CD4-positive, alpha-beta T cell treated with Interferon gamma for 1 hour (primary cell): ENCODE measurements at places on chromosomes 13 and 19.
A peak's percentile ranks its signal among the peaks of the same experiment; 100 is the strongest.

DNA sequence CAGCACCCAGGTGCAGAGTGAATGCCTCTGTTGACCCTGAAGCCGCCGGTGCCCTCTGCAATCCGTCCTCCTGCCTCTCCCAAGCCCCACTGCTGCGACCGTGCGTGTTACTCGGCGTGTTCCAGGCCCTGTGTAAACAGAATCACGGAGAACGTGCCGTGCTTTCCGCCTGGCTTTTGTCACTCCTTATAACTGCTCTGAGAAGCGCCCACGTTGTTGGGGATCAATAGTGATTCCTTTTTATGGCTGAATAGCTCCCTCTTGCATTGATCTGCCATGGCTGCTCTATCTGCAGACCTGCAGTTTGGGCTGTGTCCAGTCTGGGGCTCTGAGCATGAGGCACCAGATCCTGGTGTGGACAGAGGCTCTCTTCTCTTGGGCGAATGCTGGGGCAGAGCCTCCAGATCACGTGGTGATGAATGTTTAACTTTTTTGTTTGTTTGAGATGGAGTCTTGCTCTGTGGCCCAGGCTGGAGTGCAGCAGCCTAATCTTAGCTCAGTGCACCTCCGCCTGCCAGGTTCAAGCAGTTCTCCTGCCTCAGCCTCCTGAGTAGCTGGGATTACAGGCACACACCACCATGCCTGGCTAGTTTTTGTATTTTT lies 15.8 kb downstream of the ADPRHL1 start:
- no peak for DNase-seq

- peak; percentile 6 for DNase-seq
These were observed 7.3 kb upstream of the DGKH start for GRCh38 chr13:42041011-42041683.

DNA sequence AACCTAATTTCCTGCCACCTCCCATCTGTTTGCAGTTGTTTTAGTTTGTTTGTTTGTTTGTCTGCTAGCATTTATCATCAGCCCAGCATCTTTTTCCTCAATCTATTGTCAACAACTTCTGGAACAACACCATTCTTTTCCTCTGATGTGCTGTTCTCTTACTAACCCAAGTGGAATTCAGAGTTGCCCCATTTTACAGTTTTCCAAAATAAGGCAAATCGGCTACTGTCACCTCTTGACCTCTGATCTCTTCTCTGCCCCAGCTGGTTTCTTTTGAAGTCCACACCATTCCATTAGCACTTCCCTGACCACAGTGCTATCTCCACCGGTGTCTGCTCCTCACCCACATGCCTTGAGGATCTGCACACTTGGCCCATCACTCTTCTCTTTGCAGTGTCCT lies 102.4 kb downstream of the EFNB2 start:
- DNase-seq = no peak

DNA sequence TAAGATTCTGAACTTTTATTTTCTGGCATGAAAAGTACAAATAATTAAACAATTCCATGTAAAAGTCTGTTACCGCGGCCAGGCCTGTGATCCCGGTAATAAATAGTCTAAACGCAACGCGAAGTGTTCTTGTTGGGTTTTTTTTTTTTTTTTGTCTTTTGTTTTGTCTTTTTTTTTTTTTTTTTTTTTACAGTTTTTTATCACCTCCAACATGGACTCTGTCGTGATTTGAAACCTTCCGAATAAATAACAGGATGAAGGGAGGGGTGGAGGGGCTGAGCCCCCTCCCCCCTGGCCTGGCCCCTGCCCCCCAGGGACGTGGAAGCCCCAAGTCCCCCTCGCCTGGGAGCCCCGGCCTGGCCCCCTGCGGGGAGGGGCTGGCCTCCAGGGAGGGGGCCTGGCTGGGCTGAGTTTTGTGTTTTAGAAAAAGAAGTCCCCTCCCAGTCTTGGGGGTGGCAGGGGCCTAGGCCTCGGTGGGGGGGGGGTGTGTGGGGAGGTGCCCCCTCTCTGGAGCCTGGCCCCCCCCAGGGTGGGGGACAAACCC lies 16.0 kb downstream of the PRKCSH start:
- DNase-seq = no peak

DNA sequence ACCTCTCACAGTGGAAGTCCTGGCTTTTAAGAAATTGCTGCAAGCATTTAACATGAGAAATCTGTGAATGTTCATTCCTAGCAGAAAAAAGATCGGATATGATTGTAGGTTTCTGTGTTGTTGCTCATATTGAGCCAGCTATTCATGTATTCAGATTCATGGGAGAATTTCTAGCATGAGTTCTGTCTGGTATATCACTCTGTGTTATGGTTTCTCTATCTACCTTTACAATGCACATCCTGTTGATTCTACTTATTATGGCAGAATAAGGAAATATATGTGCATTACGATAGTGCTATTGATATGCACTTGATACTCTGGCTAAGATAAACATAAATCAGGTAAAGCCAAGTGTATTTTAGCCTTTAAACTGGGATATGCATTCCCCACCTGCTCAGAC lies 138.2 kb downstream of the KCNRG start:
- no peak for DNase-seq

GRCh38 chr13:40517486-40518480 lies 148.7 kb downstream of the FOXO1 start:
- no peak for DNase-seq

GRCh38 chr19:47408156-47408938 lies 11.0 kb downstream of the MEIS3 start:
- no peak for DNase-seq

- DNase-seq = no peak
These were observed 230.2 kb downstream of the TUBA3C start for GRCh38 chr13:18951412-18951811.

GRCh38 chr13:20174656-20175405 lies 14.0 kb upstream of the GJA3 start:
- DNase-seq = peak; percentile 81

- DNase-seq = no peak
These were observed 122.3 kb downstream of the PCCA start for GRCh38 chr13:100211016-100211710.

DNA sequence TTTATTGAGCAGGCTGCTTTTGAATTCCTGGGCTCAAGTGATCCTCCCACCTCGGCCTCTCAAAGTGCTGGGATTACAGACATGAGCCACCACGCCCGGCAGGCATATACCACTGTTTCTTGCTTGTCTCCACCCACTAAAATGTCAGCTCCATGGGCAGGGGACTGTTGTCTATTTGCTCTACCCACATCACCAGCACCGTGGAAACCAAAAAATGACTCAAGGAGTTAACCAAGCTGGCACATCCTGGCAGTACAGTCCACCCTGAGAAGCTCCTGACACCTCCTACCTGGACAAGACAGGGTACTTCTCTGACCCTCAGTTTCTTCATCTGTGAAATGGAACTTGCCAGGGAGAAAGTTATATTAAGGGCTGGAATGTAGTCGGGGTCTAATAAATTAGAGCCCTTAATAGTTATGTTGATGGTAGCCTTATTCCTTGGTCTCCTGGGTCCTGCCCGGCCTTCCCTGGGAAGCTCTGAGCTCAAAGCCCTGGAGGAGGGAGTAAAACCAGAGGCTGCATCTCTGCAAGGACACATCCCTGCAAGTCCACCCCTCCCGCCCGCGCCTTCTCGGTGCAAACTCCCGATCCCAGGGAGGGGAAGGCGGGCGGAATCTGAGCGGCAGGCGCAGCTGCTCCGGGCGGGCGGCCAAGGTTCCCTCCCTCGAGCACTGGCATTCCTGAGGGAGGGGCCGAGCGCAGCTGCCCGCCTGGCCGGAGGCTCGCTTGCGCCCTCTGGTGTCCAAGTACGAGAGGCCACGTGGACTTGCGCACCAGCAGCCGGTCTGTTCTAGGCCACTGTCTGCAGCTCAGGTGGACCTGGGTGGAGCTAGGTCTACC lies 14.1 kb downstream of the RDH8 start:
- DNase-seq = peak; percentile 71

DNA sequence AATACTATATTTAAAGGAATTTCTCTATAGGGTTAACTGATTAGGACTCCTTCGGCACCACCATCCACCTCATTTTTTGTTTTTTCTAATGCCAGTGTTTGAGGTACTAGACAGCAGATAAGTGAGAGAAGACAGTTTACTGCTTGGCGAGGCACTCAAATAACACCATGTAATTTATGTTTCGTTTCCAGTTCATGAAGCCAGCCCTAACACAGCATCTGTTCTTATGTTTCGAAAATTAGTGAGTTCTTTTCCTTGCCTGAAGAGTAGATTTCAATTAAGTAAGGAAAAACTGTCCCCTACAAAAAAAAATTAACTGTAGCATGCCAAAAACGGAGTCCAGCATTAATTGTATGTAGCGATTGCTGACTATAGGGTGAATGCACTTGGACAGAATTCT lies 409.1 kb downstream of the TBC1D4 start:
- no peak for DNase-seq

DNA sequence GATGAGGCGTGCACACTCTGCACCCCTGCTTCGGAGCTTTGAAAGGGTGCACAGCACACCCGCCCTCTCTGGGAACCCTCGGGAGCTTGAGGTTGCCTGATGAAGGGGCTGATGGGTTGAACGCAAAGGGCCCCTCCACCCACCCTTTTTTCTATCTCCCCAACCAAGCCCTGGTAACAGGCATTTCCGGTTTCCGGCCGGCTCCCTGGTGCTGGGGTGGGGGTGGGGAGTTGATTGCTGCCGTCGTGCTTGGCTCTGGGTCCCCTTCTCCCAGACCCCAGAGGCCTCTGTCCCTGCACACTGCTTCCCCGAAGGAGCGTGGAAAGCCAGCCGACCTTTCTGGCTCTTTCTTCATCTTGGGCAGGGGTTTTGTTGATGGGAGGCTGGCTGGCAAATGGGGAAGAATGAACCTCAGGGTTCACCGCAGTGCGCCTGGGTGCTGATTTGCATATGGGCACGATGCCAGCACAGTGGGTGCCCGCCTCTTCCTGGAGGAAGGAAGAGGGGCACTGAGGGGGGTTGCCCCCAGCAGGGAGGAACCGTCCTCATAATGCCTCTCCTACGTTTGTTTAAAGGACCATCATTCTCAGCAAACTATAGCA lies 29.1 kb downstream of the VAV1 start:
- peak; percentile 86 for DNase-seq

- no peak for DNase-seq
These were observed at the start of gene DLEU7 for GRCh38 chr13:50843257-50844083. TSS of gene DLEU7 (minus strand) at chr13:50843692. CDS start at chr13:50843646, 46 bp downstream.

DNA sequence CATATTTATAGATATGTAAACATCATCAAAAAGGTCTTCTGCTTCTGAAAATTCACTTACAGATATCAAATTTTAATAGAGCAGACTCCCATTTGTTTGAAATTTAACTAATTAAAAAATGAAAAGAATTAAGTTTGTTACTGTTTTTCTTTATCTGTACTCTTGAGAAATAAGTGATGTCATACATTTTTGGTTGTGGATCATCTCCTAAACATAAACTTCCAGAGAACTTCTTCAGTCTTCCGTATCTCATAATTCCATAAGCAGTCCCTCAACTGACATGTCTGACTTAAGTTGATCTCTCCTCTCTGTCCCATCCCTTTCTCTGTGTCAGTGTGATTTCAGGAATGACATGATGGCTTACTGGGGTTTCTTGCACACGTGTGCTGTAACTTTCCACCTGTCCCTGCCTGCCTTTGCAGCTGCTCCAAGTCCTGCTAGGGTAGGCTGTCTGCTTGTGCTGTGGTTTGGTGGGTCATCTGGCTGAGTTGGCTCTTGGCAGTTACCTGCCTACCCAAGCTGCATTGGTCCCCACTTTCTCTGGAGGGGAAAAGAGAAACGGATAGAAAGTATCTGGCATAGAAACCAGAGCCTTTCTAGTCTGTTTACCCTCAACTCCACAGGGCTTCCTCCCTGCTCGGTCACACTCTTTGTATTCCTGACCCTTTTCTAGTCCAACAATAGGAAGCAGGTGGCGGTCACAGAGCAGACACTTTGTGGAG lies 127.1 kb downstream of the GGACT start:
- DNase-seq = no peak

DNA sequence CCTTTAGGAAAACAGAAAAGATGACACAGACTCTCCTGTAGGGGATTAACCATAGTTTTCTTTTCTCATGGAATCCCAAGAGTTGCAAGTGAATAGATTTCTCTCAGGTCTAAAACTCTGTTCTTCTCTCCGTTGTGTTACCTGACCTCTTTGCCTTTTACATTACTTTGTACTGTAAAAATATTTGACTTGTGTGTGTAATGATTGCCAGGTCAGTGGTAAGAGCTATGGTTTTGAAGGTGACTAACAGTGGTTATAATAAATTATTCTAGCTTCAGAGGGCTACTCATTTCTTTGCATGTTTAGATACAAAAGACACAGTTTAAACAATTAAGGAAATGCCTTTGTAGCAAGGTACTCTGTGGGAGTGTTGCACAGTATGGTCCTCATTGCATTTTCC lies 23.0 kb upstream of the PSG2 start:
- no peak for DNase-seq

- no peak for DNase-seq
These were observed 10.1 kb downstream of the PDX1 start for GRCh38 chr13:27929868-27930267.

GRCh38 chr19:461721-462551 lies 1.1 kb upstream of the SHC2 start:
- DNase-seq = no peak

DNA sequence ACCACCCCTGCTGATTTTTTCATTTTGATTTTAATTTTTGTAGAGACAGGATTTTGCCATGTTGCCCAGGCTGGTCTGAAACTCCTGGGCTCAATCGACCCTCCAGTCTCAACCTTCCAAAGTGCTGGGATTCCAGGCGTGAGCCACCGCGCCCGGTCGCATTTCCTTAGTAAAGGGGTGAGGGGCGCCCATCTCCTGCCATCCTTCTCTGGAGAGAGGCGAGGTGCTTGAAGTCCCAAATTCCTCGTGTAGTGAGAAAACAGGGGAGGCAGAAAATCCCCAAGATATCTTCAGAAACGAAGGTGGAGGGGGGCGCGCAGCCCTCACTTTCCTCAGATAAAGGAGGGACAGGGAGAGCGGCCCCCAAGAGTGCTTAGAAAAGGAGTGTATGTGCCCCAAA lies 21.0 kb upstream of the GATAD2A start:
- DNase-seq = no peak

GRCh38 chr19:50537769-50538230 lies 24.1 kb upstream of the ASPDH start:
- DNase-seq = peak; percentile 48

DNA sequence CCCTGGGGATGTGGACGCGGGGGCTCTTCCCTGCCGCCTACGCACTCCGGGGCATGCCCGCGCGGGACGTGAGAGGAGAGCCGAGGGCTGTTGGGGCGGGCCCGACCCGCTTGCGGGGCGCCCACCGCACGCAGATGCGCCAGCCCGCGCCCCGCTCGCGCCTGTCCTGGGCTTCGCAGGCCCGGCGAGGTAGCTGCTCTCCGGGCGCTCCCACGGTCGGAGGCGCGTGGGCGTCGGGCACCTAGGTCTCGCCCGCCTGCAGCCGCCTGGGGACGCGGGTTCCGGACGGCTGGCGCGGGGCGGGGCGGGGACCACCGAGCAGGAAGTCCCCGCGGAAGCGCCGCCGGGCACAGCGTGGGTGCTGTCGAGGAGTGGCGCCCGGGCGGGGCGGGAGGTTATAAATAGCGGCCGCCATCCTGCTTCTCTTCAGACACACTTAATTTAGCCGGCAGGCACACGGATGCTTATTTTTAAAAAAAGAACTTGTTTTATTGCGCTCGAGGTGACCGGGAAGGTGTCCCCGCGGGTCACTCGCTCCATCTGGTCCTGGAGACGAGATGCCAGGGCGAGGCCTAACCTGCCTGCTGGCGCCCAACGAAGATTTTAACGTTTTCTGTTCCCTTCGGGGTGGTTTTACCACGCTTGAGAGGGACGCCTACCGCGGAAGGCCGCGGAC lies 561 bp upstream of the GJA3 start:
- DNase-seq = peak; percentile 70

- DNase-seq = no peak
These were observed 619 bp downstream of the MED16 start for GRCh38 chr19:892243-892893.

- DNase-seq = no peak
These were observed 73.0 kb downstream of the GADD45B start for GRCh38 chr19:2548966-2549365.

- DNase-seq = no peak
These were observed 175.1 kb upstream of the KL start for GRCh38 chr13:32840989-32841713.
